ENCODE measurements at places on chromosomes 5 and 9.

DNA sequence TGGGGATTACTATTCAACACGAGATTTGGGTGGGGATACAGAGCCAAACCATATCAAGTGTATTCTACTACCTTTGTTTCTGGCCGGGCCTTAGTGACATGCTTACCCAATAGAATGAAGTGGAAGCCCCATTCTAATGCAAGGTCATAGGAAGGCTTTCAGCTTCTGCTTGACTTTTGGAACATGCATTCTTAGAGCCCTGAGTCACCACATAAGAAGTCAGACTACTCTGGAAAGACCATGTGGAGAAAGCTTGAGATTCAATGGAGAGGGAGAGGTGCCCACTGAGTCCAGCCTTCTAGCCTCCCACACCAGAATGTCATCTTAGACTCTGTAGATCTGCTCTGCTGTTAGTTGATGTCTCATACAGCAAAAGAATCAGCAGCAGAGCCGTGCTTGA, 155.7 kb upstream of the FBN2 start:
- peak; percentile 57 for DNase-seq

DNA sequence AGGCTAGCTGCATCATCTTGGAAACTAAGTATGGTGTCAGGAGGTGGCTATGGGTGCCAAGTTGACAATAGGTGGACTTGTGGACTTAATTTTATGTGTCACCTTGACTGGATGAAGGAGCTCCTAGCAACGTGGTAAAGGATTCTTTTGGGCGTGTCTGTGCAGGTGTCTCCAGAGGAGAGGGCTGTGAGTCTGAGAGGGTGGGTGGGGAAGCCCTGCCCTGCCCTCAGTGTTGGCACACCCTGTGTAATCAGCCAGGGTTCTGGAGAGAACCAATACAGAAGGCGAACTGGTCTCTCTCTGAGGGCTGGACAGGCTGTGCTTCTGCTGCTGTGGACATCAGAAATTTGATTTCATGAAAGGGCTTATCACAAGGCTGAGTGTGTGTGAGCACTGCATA, 61.0 kb downstream of the GTF3C4 start:
- no peak for DNase-seq

- peak; percentile 88 for DNase-seq
These were observed 77.7 kb downstream of the EBF1 start for GRCh38 chr5:159021901-159022556.

GRCh38 chr5:52531105-52531504, 256.6 kb upstream of the ITGA1 start:
- DNase-seq = no peak

GRCh38 chr5:175393897-175394296, 50.1 kb downstream of the DRD1 start:
- DNase-seq = no peak

DNA sequence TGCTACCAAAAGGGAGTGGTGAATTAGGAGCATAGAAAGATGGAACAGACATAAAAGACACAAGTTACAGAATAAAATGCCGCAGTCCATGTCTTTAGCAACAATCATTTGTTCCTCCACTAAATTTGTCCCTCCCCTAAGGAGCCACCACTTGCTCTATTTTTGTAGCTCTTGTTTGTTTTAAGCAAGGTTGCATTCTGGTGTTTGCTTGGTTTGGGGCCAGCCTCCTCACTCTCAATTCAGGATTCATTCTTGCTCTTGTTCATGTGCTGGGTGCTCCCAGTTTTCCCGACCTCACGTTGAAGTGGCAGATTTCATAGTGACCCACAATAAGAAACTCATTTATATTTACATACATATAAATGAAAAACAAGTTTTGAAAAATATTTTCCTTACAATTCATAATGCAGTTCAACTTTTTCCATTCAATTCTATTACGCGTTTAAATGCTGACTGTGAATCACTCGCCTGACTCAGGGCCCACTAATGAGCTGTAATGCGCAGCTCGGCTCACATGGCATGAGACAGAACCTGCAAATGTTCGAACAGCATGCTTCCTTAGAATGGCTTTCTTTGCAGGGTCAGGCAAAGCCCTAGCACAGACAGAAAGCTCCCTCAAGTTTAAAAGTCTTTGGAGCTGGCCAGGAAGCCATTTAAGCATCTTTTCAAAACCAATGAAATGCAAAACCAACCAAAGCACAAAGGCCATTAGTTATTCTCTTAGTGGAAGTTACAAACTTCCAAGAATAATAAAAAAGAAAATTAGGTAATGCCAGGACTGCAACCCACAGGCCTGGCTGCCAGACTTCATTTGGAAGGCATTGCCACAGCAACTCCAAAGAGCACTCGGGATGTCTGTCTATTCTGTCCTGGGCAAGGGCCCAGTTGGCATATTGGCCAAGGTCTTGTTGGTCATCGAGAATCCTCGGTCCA, 41.7 kb downstream of the RETREG1 start:
- peak; percentile 83 for DNase-seq

DNA sequence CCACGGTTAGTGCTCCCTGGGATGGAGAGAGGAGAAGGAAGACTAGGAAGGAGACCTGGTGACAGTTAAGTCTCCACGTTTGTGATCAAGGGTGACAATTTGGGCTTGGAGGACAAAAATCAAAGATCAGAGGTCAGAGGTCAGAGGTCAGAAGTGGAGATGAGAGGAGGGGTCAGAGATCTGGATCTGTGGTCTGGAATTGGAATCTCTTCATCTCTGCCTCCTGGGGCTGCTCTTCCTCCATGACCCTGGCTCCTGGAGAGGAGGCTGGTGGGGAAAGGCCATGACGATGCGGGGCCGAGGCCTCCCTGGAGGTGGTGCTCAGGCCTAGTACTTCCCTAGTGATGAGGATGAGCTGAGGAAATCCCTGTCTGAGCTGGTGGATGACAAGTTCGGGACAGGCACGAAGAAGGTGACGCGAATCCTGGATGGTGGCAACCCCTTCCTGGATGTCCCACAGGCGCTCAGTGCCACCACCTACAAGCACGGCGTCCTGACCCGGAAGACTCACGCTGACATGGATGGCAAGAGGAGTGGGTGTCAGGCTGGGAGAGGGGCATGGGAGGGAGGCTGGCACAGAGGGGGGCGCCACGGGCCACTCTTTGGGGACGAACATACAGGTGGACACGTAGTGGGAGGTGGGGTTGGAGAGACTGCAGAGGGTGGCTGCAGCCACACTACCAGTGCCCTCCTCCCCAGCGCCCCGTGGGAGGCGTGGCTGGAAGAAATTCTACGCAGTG, 41.0 kb downstream of the PSD2 start:
- no peak for DNase-seq

- DNase-seq = no peak
These were observed 115.7 kb upstream of the NR5A1 start for GRCh38 chr9:124622882-124623281.

GRCh38 chr5:29175774-29176173, 2017.7 kb upstream of the CDH6 start:
- DNase-seq = no peak

DNA sequence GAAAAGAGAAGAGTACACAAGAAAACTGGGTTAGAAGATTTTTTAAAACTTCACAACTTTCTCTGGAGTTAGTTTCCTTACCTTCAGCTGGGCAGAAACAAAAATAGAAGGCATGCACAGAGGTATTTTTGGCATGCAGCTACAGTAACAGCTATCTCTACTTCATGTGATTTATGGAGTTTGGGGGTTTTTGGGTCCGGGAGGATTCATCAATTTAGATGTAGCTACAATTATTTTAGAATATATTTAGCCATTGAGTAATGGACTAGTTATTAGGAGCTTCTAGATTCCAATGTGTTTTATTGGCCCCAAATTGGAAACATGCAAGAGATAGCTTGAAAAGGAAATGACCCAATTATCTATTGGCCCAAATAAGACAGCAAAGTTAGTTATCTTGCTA, 91.6 kb upstream of the TNFAIP8 start:
- DNase-seq = no peak

DNA sequence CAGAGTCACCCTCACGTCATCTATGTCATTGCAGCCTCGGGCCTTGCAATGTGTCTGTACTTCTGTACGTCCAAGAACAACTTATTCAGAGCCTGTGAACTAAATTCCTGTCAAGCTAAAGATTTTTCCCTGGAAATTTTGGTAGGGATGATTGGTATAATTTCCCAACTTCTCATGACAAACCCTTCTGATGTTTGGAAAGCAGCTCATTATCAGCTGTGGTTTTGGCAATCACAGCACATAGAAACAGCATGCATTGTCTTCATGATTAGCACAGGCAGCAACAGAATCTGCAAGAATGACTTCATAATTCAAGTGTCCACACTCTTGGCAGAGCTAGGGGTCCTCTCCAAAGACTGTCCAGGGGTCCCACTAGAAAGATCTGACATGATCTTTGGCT, 49.5 kb downstream of the APBA1 start:
- no peak for DNase-seq

- DNase-seq = no peak
These were observed 102.6 kb downstream of the DAB2IP start for GRCh38 chr9:121753802-121754654.

DNA sequence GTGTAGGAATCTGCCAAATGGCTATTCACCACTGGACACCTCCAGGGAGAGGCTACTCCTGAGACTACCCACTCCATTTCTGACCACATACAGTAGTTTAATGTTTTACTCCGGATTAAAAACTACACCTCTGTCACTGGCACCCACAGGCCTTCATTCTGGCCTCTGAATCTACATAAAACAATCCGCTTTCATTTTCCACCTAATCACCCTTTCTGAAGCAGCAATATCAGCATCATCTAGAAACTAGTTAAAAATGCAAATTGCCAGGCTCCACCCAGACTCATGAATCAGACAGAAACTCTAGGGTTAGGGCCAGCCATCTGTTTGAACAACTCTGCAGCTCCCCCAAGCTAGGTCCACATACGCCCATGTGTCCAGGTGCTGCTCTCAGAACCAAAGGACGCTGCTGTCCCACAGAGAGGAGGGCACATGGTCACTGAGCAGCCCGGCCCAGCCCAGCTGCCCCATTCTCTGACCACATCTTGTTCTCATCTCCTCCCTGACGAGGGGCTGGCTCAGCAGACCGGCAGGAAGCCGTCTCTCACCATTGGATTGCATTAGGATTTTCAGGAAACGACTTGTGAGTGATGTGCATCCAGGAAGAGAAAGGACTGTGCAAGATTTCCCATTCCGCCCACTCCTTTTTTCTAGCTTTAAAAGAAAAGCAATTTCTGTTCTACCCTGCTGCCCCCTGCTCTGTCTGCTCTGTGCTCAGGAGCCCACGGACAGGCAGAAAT, 34.7 kb downstream of the ADAM19 start:
- peak; percentile 72 for DNase-seq

GRCh38 chr5:14003936-14004335, 59.4 kb upstream of the DNAH5 start:
- no peak for DNase-seq

DNA sequence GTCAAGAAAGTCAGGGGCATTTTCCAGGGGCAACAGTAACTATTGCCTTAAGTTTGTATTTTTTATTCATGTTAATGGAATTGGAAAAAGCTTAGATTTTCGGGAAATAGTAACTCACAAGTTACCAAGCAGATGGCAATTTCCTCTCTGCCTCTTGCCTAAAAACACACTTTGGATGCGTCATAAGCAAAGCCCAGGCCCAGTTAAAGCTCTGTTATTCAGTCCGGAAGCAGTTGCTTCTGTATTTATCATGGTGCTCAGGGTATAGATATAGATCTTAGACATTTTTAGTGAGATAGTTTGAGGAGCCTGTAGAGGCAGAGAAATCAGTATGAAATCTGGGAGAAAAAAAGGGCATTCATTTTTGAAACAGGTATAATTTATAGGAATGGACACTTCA, 260.3 kb upstream of the TNC start:
- DNase-seq = no peak

DNA sequence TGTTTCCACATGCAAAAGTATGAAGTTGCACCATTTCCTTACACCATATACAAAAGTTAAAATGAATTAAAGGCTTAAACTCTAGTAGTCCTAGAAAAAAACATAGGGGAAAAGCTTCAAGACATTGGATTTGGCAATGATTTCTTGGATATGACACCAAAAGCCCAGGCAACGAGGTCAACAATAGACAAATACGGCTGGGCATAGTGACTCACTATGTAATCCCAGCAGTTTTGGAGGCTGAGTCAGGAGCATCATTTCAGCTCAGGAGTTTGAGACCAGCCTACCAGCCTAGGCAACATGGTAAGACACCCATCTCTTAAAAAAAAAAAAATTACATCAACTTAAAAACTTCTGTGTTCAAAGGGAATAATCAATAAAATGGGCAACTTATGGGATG, 30.9 kb upstream of the SREK1 start:
- DNase-seq = peak; percentile 82

- DNase-seq = peak; percentile 98
These were observed 140.8 kb upstream of the OTULINL start for GRCh38 chr5:14440582-14441431.

DNA sequence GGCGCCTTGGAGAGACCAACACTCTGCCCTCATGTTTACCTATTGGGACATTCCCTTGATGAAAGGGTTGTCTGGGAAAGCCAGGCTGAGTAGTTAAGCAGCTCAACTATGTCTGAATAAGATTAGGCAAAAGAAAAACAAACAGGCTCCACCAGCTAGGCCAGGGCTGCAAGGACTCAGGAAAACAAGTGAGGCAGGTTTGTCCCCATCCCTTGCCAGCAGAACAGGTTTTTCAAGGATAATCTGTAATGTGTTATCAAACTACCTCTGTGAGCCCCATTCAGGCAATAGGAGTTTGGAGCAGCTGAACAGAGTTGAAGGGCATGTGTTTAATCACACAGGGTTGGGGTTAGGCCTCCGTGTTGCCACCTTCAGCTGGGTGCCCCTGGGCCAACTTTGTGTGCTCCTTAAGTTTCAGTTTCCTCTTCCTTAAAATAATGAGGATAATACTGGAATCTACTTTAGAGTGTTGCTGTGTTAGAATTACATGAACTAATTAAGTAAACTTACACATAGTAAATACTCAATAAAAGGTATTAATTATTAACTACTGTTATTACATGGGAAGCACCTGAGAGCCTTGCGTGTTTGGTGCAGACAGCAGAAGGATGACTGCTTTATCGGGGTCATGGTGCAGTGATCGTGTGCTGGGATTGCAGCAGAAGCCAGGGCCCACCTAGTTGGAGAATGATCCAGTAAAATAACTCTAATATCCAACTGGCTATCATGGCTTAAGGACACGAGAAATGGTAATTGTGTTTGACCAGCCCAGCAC, 72.1 kb upstream of the ATP10B start:
- no peak for DNase-seq

DNA sequence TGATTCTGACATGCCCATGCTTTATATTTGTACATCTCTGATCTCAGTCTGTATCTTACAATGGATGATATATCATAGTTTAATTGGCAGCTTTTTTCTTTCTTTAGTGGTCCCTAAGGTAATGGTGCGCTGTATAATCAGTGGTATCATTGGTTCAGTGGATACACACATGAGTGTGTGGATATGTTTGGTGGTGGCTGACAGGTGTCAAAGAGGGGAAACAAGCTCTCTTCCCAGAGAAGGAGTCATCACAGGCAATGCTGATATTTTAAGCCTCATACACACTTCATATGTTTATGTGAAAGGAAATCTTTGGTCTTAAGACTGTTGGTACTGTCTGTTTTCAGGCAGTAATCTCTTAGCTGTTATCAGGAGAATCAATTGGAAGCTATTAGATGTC, 52.1 kb upstream of the KIAA1958 start:
- no peak for DNase-seq

DNA sequence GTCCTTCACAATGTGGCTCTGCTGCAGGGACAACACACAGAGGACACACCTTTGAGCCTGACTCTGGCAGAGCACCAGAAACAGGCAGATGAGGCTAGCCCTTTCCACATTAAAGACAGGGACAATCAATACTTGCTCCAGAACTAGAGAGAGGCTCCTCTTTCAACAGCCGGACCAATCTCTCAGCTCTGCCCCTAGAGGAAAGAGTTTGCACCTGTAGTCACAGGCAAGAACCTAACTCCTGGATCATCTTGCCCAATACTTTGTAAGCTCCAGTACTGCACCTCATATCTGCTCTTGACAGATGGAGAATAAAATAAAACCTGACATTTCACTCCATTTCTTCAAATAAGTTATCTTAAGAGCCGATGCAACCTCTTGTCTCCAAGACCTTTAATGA, 52.1 kb downstream of the EPB41L4A start:
- DNase-seq = no peak
